Myocyte (in vitro differentiated cells): ENCODE measurements at places on chromosomes 4 and X. TPM values are rescaled to one million over a fixed set of nuclear protein-coding genes. Genes with fewer than 3 reads are reported as not detected.
A peak's percentile ranks its signal among the peaks of the same experiment; 100 is the strongest.

NHS gene
- total RNA-seq = 0.51 and 0.68 TPM in 2 replicates

GRCh38 chr4:57342411-57342810 lies 232.2 kb upstream of the IGFBP7 start:
- no peak for DNase-seq

DNA sequence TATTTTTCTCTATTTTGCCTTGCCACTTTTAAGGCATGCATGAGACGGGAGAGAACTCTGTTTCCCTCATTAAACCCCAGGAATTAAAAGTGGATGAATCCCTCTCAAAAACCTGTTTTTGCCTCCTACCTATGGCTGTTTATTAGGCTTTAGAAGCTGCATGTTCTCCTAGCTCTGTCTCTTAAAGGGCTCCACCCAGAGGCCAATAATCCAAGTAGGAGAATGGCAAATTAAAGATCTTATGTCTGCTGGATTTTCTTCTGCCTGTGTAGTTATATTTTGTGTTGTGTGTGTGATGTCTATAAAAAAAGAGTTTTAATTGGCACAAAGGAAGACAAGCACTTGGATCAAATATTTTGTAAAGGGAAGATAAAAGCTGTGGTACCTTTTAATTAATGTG lies 32.4 kb downstream of the MAGEC1 start:
- peak; percentile 7 for DNase-seq

GRCh38 chrX:131907488-131908314 lies 115.4 kb upstream of the STK26 start:
- no peak for DNase-seq
